ENCODE measurements at places on chromosomes 1 and 21. TPM values are rescaled to one million over a fixed set of nuclear protein-coding genes. Genes with fewer than 3 reads are reported as not detected.

Gene KPRP
- total RNA-seq, result not detected

Gene TSACC
- total RNA-seq, result not detected

Gene NR5A2
- total RNA-seq, result not detected

Gene RAD54L
- 11.1 TPM for total RNA-seq

Gene SLAMF9
- total RNA-seq, result not detected

Gene RCSD1
- not detected for total RNA-seq

Gene DNM3
- 2.1 TPM for total RNA-seq

Gene ITSN1
- total RNA-seq, result 42.6 TPM

Gene GNPAT
- total RNA-seq, result 58.4 TPM

Gene ZNF670
- total RNA-seq, result 3.9 TPM

Gene S100A16
- 242 TPM for total RNA-seq

Gene SH2D5
- 29.5 TPM for total RNA-seq

Gene LAPTM5
- total RNA-seq, result not detected

Gene AMY2A
- total RNA-seq, result not detected

Gene S100A5
- 0.66 TPM for total RNA-seq

Gene FAM131C
- total RNA-seq, result 0.33 TPM

Gene RXFP4
- 0.11 TPM for total RNA-seq

Gene CLCNKB
- 0.12 TPM for total RNA-seq

Gene PTGER3
- 3.0 TPM for total RNA-seq

Gene FNBP1L
- total RNA-seq, result 11.8 TPM

Gene PLA2G2A
- not detected for total RNA-seq

Gene CNR2
- not detected for total RNA-seq

Gene MEGF6
- total RNA-seq, result 0.77 TPM

Gene SPATA45
- not detected for total RNA-seq

Gene TRIM45
- total RNA-seq, result 6.3 TPM

Gene OR11L1
- total RNA-seq, result not detected

Gene YTHDF2
- total RNA-seq, result 63.7 TPM

All from uterine smooth muscle cell (primary cell).